ENCODE measurements at places on chromosomes 16 and 17. TPM values are rescaled to one million over a fixed set of nuclear protein-coding genes. Genes with fewer than 3 reads are reported as not detected.
A peak's percentile ranks its signal among the peaks of the same experiment; 100 is the strongest.

GRCh38 chr17:2023692-2024571, 1.2 kb downstream of the RTN4RL1 start:
- peak; percentile 99 for DNase-seq

GRCh38 chr17:49603720-49604119, 28.0 kb downstream of the NXPH3 start:
- DNase-seq = no peak

DNA sequence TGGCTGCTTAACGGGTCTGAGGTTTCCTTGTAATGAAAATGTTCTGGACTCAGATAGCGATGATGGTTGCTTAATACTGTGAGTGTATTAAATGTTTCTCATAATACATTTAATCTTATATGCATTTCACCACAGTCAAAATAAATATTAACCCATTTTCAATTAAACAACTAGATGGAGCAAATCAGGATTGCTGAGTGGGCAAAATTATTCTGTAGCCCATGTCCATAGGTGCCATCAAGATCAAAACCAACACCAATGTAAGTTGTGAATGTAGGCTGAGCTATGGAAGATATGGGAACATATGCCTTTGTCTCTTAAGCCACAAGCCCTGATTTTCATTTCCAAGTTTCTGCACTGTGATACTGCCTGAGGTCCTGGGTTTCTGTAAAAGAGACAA, 572.6 kb upstream of the EEF2KMT start:
- no peak for DNase-seq

GRCh38 chr17:29110372-29110757, 67.4 kb downstream of the PIPOX start:
- DNase-seq = no peak

DNA sequence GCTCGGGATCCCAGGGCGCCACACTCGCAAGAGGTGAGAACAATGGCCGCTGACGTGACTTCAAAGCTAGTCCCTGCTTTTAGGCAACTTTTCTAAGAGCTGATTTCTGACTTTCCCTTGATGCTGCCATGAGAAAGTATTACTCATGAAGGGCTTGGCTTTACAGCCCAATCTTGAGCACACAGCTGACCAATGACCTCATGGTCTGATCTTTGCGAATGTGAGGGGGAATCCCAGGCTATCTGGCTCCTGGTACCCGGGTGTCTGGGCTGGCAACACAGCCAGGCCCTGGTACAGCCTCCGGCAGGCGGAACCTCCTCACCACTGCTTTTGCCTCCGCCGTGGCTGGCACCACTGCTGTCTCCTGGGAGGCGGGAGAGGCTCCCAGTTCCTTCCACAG, 17.5 kb downstream of the NDUFAF8 start:
- DNase-seq = no peak

GRCh38 chr17:48596735-48597527, 3.4 kb upstream of the HOXB5 start:
- no peak for DNase-seq

DNA sequence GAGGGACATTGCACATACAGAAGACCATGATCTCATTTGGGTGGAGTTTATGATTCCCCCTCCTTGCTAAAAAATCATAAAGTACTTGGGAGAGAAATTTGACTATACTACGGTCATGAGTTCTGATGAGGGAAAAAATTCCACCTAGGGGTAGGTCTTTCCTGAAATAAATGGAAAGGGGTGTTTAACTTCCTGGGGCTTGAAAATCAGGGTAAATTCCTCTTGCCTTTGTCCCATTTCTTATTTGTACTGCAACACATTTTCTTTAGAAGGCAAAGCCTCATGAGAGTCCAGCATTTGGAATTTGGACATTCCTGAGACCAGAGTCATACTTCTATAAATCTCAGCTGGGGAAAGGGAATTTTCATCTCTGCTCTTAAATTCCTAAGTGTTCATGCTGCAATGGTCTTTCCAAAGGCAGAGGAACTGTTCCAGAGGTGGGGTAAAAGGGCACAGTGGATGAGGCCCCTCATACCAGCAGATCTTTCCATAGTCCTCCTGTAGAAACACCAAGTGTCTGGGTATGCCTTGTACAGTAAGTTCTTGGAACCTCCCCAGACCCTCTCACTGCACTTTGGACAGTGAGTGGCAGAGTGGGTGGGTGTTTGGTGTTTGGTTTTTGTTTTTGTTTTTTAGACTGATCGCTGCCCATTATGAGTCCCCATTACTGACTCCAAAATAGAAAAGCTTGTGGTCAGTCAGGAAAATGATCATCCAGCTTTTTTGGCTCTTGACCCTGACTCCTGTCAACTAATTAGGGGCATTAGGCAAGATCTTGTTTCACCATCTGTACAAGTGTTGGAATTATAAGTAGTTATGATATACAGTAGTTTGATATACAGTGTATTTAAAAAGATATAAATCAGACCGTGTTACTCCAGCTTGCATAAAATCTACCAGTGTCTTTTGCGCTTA, 6.0 kb downstream of the LYRM1 start:
- DNase-seq = no peak

DNA sequence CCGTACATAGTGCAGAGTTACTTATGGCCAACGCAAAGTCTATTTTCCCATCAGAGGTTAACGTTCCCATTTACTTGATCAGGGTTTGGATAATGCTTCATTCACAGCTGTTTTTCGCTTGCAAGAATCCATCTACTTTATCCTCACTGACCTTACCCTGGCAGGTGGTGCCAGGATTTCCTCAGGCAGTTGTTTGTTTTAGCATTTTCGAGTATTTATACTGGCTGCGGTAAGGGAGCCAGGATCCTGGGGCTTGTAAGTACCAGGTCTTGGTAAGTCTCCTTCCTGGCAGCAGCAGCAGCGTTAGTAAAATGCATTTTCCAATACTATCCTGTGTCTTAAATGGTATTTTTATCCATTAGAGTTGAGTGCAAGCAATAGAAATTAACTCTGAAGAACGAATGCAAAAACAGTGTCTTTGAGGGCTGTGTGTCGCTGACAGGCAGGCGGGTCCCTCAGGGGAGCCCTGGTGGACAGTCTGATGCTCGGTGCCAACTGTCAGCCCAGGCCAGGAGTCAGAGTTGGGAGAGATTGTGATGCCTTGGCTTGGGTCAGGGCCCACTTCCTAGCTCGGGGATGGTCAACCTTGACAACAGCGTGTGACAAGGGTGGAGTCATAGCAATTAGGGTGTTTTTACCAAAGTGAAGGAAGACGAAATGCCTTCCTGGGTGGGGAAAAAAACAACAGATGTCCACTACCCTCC, 92.4 kb upstream of the HSBP1 start:
- no peak for DNase-seq

- DNase-seq = peak; percentile 5
These were observed 65.1 kb downstream of the DHRS7C start for GRCh38 chr17:9726291-9726690.

The ZNF385C gene
- total RNA-seq = 7.5 TPM

The FOXK2 gene
- 45.9 TPM for total RNA-seq

The MT2A gene
- not detected for total RNA-seq
